Right renal cortex interstitium (tissue), 3 donors: ENCODE measurements at places on chromosomes 7 and 10.
A peak's percentile ranks its signal among the peaks of the same experiment; 100 is the strongest.

GRCh38 chr10:63608511-63608910 lies 87.3 kb downstream of the REEP3 start:
- no peak for DNase-seq

DNA sequence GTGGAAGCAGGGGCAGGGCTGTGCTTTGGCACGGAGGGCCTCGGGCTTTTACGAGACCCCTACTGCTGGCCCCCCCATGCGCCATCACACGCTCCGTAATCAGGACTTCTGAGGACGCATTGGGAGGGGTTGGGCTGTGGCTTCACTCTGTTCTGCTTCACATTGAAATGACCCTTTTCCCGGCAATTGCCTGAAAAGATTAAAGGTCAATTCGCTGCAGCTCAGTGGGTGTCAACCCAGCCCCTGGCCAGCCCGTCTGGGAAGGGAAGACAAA lies 41.7 kb upstream of the UBE3C start:
- DNase-seq, result no peak

GRCh38 chr7:11895337-11895736 lies 63.3 kb upstream of the THSD7A start:
- no peak for DNase-seq

DNA sequence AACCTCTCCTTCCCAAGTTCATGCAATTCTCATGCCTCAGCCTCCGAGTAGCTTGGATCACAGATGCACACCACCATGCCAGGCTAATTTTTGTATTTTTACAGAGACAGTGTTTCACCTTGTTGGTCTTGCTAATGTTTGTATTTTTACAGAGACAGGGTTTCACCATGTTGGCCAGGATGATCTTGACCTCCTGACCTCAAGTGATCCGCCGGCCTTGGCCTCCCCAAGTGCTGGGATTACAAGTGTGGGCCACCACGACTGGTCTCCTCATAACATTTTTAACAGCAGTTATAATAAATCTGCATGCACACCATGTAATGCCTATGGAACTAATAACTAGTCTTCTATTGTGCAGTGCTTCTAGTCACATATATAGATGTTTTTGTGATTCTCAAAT lies 123.8 kb upstream of the VKORC1L1 start:
- no peak for DNase-seq

DNA sequence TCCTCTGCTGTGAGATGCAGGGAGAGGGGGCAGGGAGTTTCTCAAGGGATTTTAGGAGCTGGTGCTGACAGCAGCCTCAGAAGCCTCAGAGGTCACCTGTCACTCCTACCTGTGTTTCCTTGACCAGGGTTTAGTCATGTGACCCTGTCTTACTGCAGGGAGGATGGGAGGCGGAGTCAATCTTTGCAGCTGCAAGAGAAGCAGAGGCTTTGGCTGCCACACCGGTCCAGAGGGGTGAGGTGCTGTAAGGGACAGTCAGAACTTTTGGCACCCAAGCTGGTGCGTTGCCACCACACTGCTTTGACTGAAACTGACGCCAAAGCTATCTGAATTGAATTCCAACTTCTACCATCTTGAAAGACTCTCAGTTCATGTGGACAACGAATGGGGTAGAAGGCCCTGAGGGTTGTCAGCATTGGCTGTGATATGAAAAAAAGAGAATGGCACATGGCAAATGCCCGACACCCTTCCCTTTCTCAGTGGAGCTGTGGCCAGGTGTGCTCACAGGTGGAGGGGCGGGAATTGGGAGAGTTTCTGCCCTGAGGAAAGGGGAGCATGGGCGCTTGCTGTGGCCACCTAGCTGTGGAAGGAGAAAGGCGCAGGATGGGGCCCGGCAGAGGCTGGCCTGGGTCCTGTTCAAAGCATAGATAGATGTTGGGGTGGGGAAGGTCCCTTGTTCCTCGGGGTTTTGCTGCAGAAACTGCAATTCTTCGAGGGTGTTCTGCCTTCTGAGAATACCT lies 69.3 kb downstream of the ARHGAP22 start:
- no peak for DNase-seq

- no peak for DNase-seq
Observed at GRCh38 chr7:157464971-157465886, 128.4 kb downstream of the DNAJB6 start.

DNA sequence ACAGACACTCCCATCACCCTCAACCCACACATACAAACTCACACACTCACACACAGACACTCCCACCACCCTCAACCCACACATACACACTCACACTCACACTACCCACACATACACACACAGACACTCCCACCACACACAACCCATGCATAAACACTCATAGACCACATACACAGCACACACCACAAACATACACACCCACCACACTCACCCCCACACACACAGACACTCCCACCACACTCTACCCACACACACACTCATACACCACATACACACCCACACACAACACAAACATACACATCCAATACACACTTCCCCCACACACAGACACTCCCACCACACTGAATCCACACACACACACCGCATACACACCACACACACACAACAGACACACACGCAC lies 521.2 kb downstream of the TCERG1L start:
- DNase-seq, result no peak

DNA sequence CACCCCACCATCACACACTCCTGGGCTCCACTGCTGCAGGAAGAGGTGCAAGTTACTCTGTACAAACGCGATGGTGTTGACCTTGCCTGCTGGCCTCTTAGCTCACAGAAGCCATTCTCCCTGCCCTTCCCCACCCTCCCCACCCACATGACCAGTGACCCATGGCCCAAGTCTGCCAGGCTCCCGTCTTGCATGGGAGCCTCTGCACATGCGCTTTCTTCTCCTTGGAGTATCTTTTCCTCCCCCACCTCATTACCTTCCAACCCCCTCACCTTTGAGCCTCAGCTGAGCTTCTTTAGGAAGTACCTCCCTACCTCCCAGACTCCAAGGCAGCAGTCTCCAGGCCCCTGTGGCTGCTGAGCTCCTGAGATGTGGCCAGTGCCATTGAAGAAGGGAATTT lies 337.7 kb upstream of the ZNF32 start:
- no peak for DNase-seq

DNA sequence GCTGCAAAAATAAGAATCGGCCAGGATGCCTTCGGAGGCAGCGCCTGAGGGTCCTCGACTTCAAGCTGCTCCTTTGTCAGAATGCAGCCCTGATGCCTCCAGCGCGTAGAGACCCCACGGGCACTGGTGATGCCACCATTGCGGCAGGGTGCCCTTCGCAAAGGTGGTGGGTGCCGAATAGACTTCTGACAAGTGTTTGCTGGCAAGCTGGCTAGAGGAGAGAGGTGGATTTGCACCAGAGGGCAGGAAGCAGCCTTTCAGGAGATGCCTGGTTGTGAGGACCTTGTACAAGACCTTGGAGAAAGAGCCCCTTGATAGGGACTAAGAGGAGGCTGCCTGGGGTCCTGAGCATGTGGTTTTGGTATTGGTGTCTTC lies 103.2 kb upstream of the PPIF start:
- DNase-seq, result no peak

DNA sequence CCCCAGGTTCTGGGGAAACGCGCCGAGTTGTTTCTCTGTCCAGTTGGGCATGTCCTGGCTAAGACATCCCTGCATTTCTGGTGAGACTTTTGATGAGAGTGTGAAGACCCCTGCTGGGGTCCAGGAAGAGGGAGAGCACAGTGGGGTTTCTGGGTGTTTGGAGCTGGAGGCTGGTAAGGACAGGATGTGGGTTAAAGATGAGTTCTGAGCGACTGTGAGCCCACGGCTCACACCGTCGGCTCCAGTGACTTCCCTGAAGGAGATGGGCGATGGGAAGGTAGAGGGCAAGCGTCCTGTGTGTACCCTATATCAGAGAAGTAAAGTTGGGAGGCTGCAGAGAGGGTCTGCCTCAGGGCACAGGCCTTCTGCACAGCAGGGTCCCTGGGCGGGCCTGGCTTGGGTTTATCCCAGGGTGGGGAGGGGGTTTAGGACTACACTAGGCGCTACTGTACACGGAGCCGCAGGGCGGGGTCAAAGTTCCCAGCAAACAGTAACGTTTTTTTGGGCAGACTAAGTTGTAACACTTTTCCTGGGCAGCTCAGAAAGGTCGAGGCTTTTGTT lies 3.6 kb downstream of the EMX2 start:
- DNase-seq, result no peak

DNA sequence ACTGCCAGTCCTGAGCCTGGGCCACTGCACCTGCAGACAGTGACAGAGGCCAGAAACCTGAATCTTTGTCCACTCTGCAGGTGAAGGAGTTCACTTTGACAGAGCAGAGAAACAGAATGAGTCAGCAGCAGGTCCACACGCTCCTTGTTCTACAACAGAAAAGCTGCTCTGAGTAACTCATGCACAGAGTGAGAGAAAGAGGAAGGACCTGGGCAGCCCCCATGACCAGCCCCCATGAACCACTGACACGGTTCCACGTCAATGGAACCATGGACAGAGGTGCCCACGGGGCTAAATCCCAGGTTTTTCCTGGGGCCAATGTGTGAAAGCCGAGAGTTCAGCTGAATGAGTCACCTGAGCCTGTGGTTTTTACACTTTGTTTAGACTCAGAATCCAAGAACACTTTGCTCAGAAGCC lies 40.8 kb upstream of the CTBP2 start:
- no peak for DNase-seq

- no peak for DNase-seq
Observed at GRCh38 chr7:44066494-44067063, 1.2 kb upstream of the PGAM2 start.

DNA sequence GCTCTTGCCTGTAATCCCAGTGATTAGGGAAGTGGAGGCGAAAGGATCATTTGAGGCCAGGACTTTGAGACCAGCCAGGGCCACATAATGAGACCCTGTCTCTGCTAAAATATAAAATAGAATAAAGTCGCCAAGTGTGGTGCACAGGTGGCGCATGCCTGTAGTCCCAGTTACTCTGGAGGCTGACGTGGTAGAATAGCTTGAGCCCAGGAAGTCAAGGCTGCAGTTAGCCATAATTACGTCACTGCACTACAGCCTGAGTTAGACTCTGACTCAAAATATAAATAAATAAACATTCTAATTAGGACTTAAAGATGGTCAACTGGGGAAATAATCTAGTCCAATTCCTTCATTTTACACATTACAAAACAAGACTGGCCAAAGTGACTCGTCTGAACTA lies 768 bp downstream of the CHCHD2 start:
- DNase-seq, result no peak

DNA sequence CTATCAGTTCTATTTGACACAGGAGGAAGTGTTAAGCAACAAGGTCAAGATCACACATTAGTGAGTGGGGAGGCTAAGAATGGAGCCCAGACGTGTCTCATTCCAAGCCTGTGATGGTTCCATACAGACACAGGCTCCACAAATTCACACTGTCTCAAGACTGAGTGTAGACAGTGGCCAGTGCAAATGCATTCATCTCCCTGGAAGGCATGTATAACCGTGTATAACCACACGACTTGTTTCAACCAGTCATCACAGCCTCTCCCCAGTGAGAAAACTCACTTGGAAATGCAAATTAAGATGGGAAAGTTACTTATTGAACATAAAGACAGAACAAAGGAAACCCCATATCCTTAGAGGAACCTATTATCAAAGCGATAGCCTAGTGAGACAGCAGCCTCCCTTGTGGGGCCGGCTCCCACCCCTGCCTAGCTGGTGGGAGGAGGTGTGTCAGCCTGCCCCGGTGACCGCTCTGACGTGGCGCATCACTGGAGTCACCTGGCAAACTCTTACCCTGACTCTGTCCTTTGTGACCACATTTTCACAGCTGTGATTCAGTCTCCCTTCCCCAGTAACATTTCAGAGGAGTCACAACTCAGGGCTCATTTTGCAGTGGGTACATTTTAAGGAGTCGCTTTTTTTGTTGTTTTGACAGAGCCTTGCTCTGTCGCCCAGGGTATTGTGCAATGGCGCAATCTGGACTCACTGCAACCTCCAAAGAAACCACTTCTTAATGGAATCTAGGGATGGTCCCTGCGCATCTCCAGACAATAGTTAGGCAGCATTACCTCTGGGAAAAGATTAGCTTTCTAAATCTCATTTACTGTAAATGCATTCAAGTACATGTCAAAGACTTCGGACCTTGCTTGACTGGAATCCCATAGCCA lies 126.6 kb upstream of the PARD3 start:
- no peak for DNase-seq

DNA sequence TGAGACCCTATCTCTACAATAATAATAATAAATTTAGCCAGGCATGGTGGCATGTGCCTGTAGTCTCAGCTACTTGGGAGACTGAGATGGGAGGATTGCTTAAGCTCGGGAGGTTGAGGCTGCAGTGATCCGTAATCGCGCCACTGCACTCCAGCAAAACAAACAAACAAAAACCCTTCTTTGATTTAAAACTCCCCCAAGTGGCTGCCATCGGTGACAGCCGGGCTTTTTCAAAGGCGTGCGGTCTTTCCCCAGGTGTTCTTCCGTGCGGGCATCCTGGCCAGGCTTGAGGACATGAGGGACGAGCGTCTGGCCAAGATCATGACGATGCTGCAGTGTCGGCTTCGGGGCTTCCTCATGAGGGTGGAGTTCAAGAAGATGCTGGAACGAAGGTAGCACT lies 1.9 kb upstream of the MYH16 start:
- no peak for DNase-seq

DNA sequence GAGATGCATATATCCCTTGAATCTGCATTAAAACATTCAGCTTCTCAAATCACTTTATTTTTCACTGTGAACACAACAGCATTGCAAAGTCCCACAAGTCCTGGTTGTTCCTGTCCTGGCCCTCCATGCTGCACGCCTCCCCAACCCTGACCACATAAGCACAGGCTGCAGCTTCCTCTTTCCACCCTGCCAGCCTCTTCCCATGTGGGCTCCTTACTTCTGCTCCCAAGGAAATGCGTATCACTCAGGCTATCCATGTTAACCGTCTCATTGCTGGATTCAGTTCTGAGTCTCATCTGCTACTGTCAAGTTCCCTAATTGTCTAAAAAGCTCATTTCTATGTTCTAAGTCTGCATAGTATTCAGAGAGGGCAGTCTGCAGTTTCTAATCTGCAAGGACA lies 89.7 kb upstream of the ZPBP start:
- DNase-seq, result no peak

GRCh38 chr10:73495226-73495883 lies 469 bp downstream of the PPP3CB start:
- peak; percentile 52 for DNase-seq

DNA sequence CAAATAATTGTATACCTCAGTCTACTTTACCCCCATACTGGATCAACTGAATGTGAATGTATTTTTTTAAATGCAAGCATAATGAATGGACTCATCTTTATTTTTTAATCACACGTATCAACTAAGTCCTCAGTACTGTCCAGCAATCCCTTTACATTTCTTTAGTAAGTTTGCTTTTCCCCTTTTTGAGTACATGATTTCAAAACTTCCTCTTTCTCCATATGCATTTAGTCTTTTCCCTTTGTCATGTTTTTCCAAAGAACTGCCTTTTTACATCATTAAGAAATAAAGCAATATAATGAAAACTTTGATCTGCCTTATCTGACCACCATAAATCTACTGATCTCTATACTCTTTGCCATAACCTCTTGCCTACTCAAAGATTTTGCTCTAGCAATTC lies 182.5 kb upstream of the AKR1E2 start:
- no peak for DNase-seq
